ENCODE measurements at places on chromosomes 6 and 20.

- DNase-seq: no peak
These were observed 29.8 kb downstream of the USP45 start for GRCh38 chr6:99485395-99485773.

GRCh38 chr6:15715851-15716250 lies 53.0 kb upstream of the DTNBP1 start:
- DNase-seq: no peak

- DNase-seq: no peak
These were observed 43.5 kb downstream of the CDS2 start for GRCh38 chr20:5170341-5170740.

DNA sequence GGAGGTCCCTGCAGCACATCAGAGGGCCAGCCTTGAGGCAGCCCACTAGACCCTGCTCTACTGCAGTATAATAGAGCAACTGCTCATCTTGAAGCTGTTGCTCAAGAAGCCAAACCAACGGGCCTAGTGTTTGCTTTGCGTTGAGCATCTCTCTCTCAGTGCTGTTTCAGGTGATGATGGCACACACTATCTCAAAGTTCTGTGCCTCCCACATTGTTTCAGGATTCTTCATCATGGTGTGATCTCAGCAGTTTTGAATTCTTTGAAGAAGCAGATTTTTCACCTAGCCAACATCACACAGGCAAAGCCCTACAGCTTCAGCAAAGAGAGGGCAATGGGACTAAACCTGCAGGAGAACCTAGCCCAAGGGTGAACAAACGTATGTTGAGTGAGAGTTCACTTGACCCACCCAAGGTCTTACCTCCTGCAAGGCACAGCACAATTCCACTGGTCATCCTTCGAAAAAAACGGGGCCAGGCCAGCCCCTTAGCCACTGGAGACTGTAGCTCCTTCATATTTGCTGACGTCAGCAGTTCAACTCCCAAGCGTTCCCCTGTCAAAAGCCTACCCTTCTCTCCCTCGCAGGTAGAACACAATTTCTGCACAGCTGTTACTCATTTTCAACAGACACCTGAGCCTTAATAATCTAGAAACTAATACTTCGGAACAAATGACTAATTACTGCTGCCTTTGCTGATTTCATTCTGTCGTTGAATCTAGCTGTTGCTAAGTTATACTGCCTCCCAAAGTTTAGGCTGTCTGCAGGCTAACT lies 15.8 kb downstream of the MYB start:
- DNase-seq: no peak

DNA sequence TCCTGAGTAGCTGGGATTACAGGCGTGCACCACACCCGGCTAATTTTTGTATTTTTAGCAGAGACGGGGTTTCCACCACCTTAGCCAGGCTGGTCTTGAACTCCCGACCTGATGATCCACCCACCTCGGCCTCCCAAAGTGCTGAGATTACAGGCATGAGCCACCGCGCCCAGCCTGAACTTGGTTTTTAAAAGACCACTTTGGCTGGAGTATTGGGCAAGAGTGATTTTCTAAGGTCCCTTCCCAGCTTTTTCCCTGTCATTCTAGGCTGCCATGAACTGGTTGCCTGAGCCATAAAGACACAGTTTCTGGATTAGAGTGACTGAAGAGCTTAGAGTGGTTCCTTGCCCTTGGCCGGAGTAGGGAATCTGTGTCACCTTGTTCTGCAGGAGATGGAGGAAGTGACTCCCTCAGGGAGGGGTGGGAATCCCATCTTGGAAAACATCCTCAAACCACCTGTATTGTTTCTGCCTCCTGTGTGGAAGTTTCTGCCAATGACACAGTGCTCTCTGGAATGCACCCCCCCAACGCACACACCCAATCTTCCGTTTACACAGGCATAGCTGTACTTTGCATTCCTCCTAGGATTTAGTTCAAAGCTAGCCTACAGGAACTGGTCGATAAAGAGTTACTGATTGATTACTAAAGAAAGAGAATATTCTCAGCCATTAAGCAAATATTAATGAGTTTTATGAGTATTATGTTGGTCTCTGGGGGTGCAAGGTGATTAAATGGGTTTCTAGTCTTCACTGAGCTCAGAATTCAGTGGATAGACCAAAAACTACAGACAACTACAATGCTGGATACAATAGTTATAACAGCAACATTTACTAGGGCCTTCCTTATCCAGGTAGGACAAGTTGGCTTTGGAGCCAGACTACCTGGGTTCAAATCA lies 18.2 kb downstream of the BCL2L1 start:
- DNase-seq: no peak

GRCh38 chr6:56387621-56388414 lies 140.4 kb upstream of the COL21A1 start:
- DNase-seq: no peak

- DNase-seq: no peak
These were observed 775.8 kb upstream of the FLRT3 start for GRCh38 chr20:15113144-15113773.

- DNase-seq: no peak
These were observed 204.2 kb downstream of the BCAS1 start for GRCh38 chr20:53865901-53866793.

GRCh38 chr20:43942667-43943285 lies 28.1 kb downstream of the TOX2 start:
- DNase-seq: no peak

- DNase-seq: peak; percentile 51
These were observed 102.1 kb downstream of the ATG5 start for GRCh38 chr6:106223300-106223930.

DNA sequence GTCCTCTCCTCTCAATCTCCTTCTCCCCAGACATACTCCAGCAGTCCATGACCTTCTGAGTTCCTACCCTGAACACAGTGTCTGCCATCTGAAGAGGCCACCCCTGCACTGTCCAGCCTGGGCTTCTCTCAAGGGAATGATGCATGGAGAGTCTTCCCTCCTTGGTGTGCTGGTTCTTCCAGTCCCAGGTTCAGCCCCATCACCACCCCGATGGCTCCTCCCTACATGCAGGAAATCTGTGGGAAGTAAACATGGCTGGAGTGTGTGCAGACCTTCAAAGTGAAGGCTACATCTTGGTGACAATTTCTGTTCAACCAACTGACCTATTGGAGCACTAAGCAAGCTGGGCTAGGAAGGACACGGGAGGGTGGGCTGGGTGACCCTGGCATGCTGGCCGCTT lies 121.0 kb upstream of the JAG1 start:
- DNase-seq: no peak

- DNase-seq: no peak
These were observed 288.0 kb upstream of the AGPAT4 start for GRCh38 chr6:161561908-161562307.

- DNase-seq: no peak
These were observed 4.8 kb downstream of the HRH3 start for GRCh38 chr20:62215020-62215990.

DNA sequence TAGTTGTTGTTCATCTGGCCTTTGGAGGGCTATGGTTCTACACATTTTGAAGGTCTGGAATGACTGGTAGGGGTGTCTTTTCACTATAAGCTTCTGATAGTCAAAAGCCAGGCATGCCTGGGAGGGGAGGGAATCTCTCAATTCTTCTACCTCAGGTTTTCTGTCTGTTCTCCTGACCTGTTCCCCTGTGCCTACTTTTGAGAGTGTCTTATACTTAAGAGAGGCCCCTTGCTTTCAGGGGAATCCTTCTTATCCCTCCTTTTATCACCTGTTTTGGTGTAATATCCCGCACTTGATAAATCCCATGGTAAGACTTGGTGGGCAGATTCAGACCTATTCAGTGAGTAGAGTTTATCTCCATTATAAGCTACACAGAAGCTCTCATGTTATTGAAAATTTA lies 10.4 kb upstream of the SLC13A3 start:
- DNase-seq: no peak

GRCh38 chr20:41927189-41927588 lies 309.0 kb upstream of the CHD6 start:
- no peak for DNase-seq

DNA sequence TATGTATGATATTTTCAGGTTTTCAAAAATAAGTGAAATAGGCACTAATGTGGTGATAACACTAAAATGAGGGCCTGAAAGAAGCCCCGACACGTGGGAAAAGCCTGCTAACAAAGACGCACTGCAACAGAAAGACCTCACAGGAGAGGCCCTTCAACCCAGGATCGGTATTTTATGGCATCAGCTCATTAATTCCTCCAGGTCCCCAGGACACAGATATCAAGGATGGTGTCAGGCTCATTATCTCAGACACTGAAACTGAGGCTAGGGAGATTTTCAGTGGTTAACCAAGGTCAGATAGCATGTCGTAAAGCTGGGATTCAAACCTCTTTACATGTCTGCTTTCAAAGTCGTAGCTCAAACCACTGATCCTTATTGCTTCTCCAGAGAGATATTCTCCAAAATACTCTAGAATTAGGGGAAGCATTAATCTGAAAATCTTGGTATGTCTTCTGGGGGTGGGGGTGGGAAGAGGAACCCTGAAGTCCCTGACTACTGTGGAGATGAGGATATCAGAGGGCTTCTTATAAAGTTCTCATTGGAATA lies 64.1 kb downstream of the PPP1R3G start:
- no peak for DNase-seq

- no peak for DNase-seq
These were observed 33.7 kb upstream of the FOXQ1 start for GRCh38 chr6:1278061-1278720.

DNA sequence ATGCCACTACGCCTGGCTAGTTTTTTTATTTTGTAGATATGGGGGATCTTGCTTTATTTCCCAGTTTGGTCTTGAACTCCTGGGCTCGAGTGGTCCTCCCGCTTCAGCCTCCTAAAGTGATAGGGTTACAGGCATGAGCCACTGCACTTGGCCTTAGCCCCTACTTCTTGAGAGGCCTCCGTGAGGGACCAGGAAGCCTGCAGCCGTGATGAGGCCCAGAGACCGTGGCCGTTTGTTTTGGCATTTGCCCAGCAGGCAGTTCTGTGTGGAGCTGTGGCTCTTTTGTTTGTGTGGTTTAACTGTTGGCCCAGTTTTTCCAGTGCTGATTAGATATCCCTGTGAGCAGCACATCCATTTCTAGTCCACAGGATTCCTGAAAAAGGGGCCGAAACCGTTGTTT lies 39.8 kb downstream of the SRSF3 start:
- DNase-seq: no peak

DNA sequence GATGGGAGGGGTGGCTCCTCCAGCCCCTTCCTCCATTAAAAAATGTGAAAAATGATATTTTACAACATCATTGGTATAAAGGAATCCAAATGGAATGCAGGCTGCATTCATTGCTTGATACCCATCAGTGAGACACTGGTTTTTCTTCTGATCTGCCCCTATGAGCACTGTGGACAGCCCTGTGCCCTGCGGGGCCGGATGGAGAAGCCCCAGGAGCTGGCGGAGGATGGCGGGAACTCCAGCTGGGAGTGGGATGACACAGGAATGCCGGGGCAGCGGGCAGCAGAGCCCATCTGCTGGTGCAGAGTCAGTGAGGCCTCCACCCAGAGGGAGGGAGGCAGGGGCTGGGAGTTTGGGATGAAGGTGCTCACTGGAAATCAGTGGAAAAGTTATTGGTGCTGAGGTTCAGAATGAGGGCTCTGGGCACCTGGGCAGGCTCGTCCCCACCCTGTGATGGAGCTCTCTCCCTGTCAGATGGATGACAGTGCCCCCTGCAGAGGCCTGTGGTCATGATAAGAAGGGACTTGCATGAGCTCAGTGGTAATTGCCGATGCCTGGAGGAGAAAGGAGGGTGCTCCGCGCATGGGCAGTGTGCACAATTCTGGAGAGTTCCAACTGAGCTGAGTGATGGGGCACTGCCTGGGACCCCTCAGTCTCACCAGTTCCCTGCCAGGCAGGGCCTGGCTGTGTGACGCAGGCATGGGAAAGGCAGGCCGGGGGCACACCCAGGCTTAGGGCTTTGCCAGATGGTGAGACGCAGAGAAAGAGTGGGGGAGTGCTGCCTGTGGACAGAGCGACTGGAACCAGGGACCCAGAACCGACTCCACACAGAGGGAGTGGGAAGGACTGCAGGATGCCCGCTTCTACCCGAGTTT lies 23.2 kb downstream of the CTCFL start:
- no peak for DNase-seq

DNA sequence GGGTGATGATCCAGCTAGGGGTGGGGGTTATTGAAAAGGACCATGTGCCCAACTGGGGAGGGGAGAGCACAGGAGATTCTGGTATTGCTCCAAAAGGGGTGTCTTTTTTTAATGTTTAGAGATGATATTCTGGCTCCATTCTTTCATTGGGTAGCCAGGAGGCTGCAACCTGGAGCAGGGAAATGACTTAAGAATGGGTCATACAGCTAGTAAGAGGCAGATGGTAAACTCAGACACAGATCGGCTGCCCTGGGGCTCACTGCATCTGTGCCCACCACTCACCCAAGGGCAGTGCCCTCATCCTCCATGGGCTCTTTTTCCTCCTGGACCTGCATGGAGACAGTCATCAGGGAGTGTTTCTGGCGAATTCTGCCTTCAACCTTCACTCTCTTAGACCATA lies 302.0 kb upstream of the PRDM1 start:
- no peak for DNase-seq

DNA sequence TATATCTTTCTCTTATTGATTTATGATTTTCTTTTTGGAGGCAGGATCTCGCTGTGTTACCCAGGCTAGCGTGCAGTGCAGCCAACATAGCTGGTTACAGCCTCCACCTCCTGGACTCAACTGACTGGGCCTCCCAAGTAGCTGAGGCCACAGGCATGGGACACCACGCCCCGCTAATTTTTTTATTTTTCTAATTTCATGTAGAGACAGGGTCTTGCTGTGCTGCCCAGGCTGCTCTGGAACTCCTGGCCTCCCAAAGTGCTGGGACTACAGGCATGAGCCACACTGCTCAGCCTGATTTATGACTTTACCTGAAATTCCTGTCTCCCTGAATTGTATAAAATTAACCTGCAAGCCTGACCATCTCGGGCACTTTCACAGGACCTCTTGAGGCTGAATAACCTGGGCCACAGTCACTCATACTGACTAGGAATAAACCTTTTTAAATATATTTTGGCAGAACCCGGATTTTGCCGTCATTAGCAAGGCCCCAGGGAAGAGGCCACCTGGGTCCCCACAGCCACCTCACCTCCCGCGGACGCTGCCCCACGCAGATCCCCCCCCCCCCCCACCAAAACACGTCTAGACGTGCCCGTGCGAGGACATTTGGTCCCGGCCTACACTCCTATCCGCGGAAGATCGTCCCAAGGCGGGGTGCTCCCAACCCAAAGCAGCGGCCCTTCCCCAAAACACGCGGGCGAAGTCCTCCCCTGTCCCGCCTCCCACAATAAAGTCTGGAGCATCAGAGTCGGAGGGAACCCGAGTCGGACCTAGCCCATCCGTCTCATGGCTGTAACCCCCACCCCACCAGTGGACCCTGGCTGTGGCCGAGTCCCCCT lies 902 bp downstream of the ZNF337 start:
- no peak for DNase-seq

GRCh38 chr6:98586163-98586562 lies 248.2 kb upstream of the POU3F2 start:
- DNase-seq: no peak
